AG09319 (cell line): ENCODE measurements at places on chromosomes 16 and 17.

DNA sequence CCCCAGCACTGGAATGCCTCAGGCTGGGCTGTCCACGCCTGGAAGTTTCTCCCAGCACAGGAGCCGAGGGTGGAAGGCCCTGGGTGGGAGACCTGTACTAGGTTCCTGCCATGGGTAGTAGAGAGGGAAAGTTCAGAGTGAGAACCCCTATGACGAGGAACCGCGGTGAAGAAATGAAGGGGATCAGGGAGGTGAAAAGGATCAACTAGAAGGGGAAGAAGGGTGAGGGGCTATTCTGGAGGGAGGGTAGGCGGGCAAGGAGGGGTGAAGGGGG, 5.4 kb downstream of the HIC1 start:
- no peak for DNase-seq

GRCh38 chr17:17822189-17822588, 14.6 kb downstream of the SREBF1 start:
- DNase-seq: peak; percentile 75

DNA sequence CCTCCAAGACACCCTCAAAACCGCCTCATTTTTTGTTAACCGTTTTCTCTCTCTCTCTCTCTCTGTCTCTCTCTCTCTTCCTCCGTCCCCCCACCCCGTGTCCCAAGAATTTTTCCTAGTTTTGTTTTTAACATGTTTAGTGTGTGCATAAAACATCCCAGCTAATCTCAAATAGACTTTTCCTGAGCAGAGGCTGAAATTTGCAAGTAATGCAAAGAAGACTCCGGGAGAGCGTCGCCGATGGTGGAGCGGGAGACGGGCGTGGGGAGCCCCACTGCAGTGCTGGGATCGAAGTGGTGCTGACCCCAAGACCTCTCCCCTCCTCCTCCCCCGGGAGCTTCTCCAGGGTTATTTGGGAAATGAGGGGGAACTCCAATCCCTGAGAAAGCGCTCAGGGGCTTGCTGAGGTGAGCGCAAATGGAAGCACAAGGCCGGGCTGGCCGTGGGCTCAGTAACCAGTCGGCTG, 4.7 kb upstream of the DLX4 start:
- no peak for DNase-seq

- peak; percentile 37 for DNase-seq
Observed at GRCh38 chr17:75979705-75980187, 706 bp downstream of the TEN1 start.

GRCh38 chr16:73321853-73322252, 273.9 kb upstream of the ZFHX3 start:
- no peak for DNase-seq

GRCh38 chr16:31529937-31530312, 2.2 kb downstream of the AHSP start:
- no peak for DNase-seq

- no peak for DNase-seq
Observed at GRCh38 chr17:1473841-1474240, 17.8 kb upstream of the CRK start.

DNA sequence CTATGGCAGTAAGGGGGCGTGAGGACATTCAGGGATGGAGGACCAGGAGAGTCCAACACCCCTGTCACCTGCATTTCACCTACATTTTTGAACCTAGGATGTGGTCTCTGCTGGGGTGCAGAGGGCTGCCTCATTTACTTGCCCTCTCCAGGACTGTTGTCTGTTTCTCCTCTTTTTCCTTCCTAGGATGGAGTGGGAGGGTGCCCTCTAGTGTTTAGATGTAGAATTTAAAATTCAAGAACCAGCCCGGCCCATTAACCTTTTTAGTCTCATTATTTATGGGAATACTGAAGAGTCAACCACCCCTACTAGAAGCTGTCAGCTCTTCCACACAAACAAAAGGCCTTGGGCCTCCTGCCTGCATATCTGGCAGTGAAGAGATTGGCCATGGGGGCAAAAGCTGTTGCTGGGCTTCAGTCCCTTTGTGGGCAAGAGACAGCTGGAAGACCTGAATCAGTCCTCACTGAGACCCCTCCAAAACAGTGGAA, 2.5 kb upstream of the STARD3 start:
- no peak for DNase-seq

DNA sequence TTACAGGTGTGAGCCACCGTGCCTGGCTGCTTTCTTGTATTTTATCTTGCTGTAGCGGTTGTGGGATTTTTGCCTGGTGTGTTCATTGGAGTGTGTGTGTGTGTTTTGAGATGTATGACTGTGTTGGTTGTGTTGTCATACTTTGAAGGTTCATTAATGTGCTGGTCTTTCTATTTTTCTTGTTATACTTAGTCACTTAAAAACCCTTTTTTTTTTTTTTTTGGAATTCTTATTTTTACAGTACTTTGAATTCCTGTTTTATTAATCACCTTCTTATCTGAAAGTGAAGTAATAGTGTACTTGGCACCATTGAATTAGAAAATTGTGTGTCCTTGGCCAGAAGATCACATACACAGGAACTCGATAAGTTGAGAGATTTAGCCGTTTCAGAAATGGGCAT, 30.2 kb downstream of the TENT4B start:
- no peak for DNase-seq

GRCh38 chr16:77502448-77502847, 67.6 kb upstream of the ADAMTS18 start:
- DNase-seq: no peak

GRCh38 chr16:74107795-74108610, 188.6 kb upstream of the PSMD7 start:
- no peak for DNase-seq

DNA sequence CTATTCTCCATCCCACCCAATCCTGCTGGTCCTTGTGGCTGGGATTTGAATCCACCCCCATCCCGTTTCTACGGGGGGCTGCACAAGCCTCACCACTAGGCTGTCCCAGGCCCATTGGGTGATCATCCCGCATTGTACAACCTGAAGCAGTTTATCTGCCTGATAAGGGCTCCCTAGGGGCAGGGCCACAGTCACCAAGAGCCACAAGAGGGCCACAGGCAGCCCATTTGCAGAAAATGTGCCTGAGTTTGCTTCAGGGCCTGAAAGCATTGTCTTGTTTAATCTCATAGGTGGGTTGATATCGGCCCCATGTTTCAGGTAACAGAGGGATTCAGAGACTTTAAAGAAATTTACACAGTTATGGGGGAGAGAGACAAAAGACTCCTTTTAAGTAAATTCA, 245.0 kb downstream of the CPPED1 start:
- no peak for DNase-seq

- DNase-seq: no peak
Observed at GRCh38 chr16:49542391-49542891, 168.8 kb downstream of the C16orf78 start.

- DNase-seq: no peak
Observed at GRCh38 chr16:982145-983043, 824 bp downstream of the SOX8 start.

- peak; percentile 45 for DNase-seq
Observed at GRCh38 chr16:56932721-56933619, 1.0 kb downstream of the HERPUD1 start.

GRCh38 chr17:4087911-4088693, 54.7 kb downstream of the ZZEF1 start:
- no peak for DNase-seq

GRCh38 chr16:50501986-50502615, 46.1 kb upstream of the NKD1 start:
- no peak for DNase-seq

DNA sequence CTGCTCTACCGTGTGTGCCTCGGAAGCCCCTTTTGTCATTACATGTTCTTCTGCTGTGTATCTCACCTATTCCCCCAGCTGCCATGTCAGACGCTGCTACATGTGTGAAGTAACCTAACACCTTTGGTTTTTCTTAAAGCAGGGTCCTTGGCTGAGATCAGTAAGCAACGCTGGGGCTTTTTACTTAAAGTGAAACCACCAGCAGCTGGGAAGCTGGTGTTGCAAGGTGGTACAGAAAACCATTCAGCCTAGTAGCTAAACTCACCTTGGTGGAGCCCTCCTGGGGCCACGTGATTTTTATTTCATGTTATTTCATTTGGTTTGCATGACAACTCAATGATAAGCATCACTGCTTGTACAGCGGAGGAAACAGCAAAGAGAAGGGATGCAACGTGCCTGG, 62.6 kb downstream of the PLCG2 start:
- no peak for DNase-seq

GRCh38 chr16:85911251-85911930, 12.4 kb downstream of the IRF8 start:
- DNase-seq: no peak

DNA sequence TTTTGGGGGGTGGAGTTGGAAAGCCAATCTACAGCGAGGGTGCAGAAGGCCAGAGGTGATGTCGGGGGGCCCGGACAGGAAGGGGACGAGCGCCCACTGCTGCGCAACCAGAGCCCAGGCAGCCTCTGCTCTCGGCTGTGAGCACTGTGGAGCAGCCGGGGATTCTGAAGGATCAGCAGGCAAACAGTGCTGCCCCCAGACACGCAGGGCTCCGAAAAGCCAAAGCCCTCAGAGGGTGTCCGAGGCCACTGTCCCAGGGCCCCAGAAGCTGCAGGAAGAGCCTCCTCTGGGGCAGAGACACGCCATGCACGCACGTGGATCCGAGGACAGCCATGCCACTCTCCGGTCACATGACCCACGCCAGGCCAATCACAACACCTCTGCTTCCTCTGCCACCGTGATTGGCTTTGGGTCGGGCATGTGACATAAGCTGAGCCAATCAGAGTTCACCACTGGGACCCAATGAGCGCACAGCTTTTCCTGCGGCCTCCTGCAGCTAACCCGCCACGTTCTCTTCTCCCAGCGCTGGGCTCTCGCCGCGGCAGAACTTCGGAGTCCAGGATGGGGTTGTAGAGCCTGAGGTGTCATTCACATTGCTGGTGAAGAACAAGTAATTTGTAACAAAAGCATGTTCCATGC, 40.7 kb downstream of the ACTG1 start:
- DNase-seq: peak; percentile 60

DNA sequence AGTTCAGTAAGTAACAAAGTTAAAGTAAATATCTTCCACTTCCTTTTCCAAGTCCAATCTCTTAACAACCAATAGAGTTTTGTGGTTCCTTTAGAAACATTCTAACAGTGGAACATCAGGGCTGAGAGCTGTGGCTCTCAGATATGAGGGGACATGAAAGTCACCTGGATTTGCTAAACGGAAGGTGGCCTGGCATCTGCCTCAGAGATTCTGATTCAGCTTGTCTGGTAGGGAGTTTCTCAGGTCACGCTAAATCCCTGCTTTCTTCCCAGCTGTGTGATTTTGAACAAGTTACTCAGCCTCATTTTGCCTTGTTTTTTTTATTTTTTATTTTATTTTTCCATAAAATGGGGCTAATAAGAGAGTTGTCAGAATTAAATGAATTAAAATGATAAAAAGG, 411.0 kb upstream of the CDH11 start:
- no peak for DNase-seq
